ENCODE measurements at places on chromosomes 2 and 18.

GRCh38 chr2:176479961-176480360 lies 210.7 kb downstream of the MTX2 start:
- DNase-seq = no peak

DNA sequence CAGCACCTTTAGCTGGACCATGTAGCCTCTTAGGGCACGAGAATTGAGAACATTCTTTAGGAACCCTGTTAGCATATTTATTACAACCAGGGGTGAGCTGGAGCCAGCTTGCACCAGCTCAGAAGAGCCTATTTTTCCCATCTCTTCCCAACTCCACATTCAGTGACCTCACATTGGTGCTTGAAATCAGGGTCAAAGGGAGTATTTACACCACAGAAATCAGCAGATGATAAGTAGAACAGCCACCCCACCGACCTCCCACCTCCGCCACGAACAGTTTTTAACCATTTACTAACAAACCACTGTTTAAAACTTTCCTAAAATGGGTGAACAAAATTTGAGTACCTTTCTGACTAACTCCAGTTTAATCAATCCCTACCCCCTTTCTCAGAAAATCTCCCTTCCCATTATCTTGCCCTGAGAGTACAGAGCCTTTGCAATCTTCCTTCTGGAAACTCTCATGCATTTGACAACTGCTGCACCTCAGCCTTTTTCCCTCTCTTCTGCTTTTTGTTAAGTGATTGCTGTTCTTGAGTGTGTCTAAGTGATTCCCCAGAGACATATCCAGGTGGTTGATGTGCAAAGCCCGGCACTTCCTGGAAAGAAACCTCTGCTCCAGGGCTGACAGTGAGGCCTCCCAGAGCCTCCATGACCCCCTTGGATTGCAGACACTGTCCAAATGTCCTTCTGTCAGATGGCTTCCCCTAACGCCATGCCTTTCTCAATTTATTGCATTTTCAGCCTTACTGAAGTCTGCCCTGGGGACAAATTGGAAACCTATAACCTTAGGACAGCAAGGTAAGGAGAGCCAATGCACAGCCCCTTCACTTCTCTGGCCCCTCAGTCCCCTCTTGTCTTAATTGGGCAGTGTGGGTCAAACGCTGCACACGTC lies 389.5 kb upstream of the TNP1 start:
- DNase-seq = no peak

DNA sequence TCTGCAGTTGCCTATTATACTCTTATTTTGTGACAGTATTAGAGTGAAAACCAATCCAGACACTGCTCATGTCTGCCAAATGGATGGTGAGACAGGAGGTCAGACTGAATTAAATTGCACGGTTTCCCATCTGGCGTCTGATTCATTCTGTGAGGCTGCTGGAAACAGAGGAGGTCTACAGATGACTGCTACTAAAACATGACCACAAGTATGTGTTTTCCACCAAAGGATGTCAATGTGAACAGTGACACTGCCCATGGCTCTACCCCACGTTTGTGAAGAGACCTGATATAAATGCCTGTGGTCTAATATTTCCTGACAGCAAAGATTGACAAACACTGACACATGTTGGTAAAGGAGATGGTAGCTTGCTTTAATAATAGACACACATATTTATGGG lies 104.3 kb upstream of the ST6GAL2 start:
- no peak for DNase-seq

DNA sequence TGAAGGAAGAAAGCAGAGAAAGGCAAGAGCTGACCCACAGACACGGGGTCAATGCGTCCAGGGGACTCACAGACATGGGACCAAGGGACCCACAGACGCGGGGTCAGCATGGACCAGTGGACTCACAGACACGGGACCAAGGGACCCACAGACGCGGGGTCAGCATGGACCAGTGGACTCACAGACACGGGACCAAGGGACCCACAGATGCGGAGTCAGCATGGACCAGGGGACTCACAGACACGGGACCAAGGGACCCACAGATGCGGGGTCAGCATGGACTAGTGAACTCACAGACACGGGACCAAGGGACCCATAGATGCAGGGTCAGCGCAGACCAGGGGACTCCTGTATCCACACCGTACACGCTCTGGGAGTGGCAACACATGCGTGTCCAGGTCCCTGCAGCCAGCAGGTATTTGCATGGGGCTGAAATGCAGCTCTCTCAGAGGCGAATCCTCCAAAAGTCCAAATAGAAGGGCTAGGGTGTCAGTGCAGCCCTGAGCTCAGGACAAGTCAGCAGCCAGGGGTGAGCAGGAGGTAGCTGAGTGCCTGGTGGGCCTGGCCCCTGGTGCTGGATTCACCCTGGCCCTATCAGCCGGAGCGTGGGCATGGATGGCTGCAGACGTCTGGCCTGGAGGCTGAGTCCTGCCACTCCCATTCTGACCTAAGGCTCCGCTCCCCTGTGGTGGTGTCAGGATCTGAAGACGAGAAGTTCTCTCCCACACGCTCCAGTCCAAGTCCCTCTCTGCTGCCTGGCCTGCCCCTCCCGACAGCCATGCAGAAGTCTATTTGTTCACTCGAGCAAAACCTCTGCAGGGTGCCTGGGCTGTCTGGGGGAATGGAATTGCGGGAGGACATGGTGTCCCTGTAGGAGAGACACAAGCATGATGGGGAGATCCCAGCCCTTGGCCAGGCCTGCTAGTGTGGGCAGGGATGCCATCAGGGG lies 28.5 kb downstream of the TMEM18 start:
- no peak for DNase-seq

- no peak for DNase-seq
Measured at GRCh38 chr2:48890454-48891131, 135.1 kb upstream of the LHCGR start.

DNA sequence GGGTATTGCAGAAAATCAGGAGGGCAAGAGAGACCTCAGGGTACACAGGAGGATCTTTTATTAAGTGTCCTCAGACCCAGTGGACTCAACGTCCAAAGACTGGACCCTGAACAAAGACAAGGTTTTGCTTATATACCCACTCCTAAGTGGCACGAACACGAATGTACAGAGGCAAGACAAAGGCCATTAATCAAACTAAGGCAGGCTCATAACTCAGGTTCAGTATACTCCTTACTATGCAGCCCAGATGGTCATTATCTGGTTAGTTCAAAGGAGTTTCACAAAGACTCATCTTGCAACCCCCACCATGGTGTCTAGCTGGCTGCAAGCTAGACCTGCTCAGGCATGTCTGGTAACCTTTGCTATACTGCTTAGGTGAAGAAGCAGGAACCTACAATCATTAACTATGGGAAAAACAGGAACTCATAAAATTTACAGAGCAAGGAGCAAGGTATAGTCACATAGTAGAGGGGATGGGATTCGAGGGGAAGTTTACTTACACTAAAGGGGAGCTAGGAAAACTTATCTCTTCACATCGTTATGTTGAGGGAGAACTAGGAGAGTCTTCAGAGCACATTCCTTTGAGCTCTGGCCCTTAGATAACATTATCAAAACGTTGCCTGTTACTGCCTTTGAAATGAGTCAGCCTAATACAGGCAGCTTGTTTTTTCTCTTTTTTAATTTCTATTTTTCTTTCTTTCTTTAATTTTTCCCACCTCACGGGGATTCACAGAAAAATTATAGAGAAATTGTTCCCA lies 33.9 kb downstream of the SLC4A3 start:
- no peak for DNase-seq

DNA sequence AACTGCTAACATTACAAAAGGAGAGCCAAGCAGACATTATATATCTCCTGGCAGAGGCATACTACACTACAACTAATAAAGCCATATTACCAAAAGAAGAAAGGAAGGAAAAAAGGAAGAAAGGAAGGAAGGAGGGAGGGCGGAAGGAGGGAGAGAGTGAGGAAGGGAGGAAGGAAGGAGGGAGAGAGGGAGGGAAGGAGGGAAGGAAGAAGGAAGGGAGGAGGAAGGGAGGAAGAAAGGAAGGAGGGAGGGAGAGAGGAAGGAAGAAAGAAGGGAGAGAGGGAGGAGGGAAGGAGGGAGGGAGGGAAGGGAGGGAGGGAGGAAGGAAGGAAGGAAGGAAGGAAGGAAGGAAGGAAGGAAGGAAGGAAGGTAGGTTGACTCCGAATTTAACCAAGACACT lies 133.4 kb downstream of the PDE11A start:
- DNase-seq = no peak

DNA sequence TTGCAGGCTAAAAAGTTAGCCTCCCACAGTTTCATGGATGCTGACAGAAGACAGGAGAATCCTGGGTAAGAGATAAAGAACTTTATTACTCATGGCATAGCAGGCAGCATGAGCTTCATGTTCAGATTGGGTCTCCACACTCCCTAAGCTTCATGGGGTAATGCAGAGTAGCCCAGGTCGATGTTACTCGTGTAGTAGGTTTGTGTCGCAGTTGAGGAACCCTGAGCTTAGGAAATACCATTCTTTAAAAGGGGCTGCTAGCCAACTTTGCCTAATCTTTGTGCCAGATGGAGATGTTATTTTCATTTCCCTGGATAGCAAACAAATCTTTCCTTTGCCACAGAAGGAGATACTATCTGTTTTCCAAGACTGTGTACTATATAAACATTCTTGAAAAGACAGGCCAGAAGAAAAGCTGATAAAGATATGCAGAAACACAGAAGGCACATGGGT lies 117.6 kb downstream of the LTBP1 start:
- no peak for DNase-seq
